ENCODE measurements at places on chromosomes 7 and 10.

GRCh38 chr7:46716926-46717325 lies 795.9 kb upstream of the IGFBP3 start:
- no peak for DNase-seq

DNA sequence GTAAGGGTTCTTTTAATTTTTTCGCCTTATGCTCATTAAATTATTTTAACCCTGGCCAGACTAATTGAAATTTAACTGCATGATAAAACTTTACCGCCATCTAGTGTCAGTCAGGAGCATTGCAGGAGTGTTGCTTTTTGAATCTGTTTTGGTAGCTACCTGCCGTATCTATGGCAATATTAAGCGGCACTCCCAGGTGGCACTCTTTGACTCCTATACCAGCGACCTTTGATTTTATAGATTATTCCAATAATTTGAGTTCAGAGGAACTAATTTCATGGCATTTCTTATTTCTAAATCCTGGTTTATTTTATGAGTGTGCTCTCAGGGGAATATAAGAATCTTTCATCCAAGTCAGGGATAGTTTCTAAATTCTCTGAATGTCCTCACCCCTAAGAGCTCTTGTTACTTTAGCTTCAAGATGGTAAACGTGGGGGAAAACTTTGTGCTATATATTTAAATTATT lies 198.9 kb downstream of the REEP3 start:
- DNase-seq, result no peak

- DNase-seq, result no peak
Measured at GRCh38 chr7:151678227-151678604, 158.5 kb upstream of the RHEB start.

GRCh38 chr7:143272871-143273270 lies 9.6 kb downstream of the GSTK1 start:
- no peak for DNase-seq

DNA sequence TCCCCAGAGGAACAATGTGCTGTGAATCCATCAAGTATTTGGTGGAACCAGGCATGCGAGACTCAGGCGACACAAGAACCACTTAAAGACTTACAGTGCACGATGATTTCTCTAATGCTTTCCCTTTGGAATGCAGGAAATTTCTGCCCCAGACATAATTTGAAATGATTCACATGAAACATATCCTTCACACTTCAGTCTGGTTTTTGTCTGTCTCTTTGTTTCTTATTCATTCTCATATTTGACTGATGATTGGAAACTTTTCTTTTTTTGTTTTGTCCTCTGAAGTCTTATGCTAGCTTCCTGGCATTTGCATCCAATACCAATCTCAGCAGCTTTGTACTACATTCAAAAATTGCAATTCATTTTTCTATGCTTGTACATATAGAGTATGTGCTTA lies 502.8 kb downstream of the PHTF2 start:
- DNase-seq, result no peak

DNA sequence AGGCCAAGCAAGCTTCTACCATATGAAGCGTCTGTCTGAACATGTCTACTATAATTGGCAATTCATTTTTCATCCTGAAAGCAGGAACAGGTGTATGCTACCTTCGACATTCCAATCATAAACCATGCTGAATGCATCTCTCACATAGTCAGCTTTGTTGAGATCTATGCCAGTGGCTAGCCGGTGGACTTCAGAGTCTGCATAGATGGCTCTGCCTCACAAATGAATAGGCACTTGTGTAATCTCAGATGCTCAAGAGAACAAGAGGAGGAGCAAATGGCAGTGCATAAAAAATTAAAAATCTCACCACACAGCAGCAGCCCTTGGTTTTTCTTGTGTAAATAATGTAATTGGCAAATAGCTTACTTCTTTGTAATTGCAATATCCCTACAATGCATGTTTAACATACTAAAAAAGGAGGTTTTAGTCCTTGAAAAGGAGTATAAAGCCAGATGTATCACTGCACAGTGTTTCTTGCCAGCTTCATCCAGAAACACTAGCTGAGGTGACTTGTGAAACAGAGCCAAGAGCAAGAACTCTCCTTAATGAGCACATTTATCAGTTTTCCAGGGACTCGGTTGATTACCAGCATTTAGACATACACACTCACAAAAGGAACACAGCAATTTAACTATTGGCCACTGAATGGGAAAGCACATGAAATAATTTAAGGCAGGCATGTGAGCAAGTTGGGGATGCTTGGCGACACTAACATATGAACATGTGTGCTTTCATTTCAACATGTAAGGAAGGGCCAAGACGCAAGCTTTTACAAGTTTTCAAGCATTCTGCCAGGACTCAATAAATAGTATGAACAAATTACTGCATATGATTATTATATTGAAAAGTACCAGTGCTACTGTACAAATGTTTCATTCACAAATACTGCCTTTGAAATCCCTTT lies 249.9 kb upstream of the PLXNA4 start:
- no peak for DNase-seq

GRCh38 chr7:113730309-113730955 lies 188.4 kb downstream of the PPP1R3A start:
- no peak for DNase-seq

GRCh38 chr7:40297741-40298311 lies 163.0 kb downstream of the SUGCT start:
- DNase-seq, result no peak

DNA sequence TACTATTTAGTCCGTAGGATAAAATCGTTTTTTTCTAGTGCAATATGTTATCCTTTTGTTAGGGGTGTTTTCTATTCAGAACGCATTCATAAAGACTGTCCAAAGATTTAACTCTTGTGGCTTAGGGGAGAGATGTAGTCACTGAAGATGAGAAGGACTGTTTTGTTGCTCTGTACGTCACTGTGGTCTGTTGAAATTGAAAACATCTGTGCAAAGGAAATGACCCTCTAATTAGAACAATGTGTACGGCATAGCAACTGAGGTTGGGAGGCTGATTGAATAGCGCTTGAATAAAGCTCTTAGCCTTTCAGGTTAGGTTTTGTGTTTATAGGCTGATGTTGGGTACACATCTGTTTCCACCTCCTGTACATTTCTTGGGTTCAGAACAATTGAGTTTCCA lies 453.4 kb upstream of the AKR1E2 start:
- no peak for DNase-seq

GRCh38 chr7:107972941-107973376 lies 30.0 kb downstream of the LAMB1 start:
- DNase-seq, result no peak

GRCh38 chr10:129883626-129884397 lies 80.3 kb downstream of the EBF3 start:
- no peak for DNase-seq

DNA sequence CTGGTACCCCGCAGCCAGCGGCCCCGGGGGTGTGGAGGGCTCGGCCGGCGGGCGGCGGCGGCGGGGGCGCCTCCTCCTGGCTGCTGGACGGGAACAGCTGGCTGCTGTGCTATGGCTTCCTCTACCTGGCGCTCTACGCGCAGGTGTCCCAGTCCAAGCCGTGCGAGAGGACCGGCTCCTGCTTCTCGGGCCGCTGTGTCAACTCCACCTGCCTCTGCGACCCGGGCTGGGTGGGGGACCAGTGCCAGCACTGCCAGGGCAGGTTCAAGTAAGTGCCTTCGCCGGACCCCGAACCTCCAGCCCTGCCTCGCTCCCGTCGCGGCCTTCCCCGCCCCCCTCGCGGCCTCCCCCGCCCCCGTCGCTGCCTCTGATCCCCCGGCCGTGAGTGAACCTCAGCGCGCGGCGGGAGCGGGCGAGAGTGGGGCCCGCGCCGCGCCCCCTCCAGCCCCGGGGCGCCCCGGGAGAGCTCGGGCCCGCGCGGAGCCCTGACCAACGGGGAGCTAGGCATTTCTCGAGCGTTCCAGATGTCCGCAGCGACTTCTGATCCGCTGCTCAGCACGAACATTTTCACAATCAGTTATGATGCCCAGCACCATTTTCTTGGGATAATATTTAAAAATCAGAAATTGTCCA lies 727 bp downstream of the ATRNL1 start:
- no peak for DNase-seq

- no peak for DNase-seq
Measured at GRCh38 chr7:2251841-2252771, 10.1 kb downstream of the NUDT1 start.

DNA sequence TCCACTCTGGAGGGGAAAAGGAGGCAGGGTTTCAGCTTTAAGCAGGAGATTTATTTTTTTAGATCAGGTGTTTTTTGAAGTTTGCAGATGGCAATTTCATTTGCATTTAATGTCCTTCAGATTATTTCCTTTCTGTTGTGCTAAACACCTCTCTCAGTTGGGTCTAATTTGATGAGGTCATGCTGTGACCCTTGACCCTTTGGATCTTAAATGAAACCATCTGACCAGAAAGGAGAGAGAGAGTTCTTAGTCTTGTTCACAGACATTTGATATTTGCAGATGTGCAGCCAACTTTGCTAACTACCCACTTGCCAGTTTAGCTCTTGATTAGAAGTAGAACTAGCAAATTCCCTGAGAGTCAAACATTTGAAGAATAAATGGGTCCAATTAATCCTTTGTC lies 101.5 kb upstream of the RAB11FIP2 start:
- no peak for DNase-seq

GRCh38 chr7:148290538-148290937 lies 300.0 kb upstream of the C7orf33 start:
- no peak for DNase-seq

- no peak for DNase-seq
Measured at GRCh38 chr10:117689566-117689965, 147.0 kb downstream of the EMX2 start.

DNA sequence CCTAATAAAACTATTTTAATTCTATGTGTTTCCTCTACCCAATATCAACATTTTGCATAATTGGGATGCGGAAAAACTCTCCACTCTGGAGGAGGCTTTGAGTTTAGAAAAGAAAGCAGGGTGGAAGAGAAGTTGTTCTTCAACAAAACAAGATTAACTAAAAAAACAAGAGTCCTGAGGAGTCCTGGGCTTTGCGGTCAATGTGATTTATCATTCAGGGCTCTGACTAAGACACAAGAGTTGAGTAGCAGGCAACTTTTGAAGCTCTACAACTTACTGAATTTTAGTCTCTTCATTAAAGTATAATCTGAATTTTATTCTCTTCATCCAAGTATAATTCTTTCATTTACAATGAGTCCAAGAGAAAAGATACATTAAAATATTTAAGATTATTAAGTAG lies 18.3 kb upstream of the TMEM26 start:
- DNase-seq, result no peak
